CD4-positive, alpha-beta T cell (primary cell): ENCODE measurements at places on chromosomes 16 and 17.

GRCh38 chr16:78365366-78365765 is 265.9 kb downstream of the WWOX start:
- no peak for DNase-seq

GRCh38 chr17:61291451-61292285 is 108.0 kb upstream of the TBX2 start:
- no peak for DNase-seq

DNA sequence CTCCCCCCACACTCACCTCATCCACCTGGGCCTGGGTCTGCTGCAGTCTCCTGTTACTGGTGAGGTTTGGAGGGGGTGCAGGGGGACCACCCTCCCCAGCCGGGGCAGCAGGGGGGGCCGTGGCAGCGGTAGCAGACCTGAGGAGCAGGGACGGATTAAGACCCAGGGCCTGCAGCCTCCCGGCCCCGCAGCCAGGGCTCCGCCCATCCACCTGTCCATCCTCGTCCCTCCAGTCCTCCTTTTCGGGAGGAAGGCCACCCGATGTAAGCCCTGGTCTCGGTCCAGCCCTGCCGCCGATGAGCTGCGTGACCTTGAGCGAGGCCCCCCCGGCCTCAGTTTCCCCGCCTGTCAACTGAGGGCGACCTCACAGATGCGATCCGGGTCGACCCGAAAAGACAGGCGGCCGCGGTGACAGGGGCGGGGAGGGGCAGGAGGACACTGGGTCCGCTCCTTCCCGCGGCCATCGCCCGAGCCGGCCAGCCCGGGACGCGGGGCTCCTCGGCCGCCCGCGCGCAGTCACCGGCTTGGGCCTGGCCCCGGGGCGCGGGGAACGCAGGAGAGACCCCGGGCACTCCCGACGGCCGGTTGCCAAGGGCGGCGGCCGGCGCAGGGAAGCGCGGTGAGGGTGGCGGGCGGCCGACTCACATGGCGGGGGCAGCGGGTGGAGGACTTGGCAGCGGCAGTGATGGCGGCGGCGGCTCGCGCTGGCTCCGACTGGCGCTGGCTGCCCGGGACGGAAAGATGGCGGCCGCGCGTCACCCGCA is at the start of gene VAMP2:
VAMP2 (minus strand) TSS at position 716 of the 764 bp plus-strand sequence; CDS start at position 647, 69 bp downstream.
- peak; percentile 95 for DNase-seq

GRCh38 chr16:30139583-30140481 is 16.8 kb upstream of the MAPK3 start:
- peak; percentile 38 for DNase-seq

GRCh38 chr16:80346111-80346632 is 194.6 kb upstream of the DYNLRB2 start:
- DNase-seq: no peak

DNA sequence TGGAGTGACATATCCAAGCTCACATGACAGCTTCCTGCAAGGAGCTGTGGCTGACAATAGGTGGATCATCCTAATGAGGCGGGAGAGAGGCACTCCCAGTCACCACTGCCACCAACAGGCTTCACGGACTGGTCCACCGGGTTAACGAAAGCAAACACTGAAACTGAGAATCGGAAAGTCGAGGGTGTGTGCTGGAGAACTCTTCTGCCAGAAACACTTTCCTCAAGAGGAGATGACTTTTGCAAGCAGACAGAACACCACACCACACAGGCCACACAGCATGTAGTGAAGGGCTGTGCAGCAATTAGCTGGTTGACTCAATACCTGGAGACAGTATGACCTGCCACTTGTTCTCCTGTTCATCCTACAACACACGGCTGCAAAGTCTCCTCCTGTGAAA is 53.0 kb upstream of the DNAJA2 start:
- DNase-seq: no peak

DNA sequence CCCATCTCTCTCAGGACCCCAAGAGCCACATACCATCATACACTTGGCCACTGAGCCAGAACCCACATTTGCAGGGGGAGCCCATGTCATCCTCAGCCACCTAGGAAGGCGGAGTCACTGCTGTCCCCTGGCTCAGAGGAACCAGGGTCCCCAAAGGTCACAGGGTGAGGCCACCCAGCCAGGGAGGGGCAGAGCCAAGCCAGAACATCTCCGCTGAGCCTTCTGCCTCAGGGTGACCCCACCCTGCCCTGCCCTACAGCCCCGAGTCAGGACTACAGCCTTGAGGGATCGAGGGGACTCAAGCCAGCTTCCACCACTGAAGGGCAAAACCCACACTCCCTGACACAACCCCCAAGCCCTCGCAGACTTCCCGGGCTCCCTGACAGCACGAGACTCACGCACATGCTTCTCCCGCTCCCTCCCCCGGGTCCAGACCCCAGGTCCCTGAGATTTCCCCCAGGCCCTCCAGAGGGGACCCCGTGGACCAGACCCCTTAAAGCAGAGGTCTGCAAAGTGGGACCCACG is 17.4 kb downstream of the PIEZO1 start:
- DNase-seq: no peak
